Stimulated activated CD8-positive, alpha-beta memory T cell treated with anti-CD3 and anti-CD28 coated beads, Interleukin-7, amount 100 ng/mL, for 4 hours (primary cell): ENCODE measurements at places on chromosomes 16 and 17.

DNA sequence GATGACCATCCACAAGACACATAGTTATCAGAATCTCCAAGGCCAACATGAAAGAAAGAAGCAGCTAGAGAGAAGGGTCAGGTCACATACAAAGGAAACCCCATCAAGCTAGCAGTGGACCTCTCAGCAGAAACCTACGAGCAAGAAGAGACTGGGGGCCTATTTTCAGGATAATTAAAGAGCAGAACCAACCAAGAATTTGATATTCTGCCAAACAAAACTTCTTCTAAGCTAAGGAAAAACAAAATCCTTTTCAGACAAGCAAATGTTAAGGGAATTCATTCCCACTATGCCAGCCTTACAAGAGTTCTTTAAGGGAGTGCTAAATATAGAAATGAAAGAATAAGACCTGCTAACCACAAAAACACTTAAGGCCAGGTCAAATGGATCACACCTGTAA, 47.8 kb downstream of the ITFG1 start:
- no peak for DNase-seq

- no peak for DNase-seq
These were observed 49.9 kb downstream of the TEX14 start for GRCh38 chr17:58641887-58642311.

DNA sequence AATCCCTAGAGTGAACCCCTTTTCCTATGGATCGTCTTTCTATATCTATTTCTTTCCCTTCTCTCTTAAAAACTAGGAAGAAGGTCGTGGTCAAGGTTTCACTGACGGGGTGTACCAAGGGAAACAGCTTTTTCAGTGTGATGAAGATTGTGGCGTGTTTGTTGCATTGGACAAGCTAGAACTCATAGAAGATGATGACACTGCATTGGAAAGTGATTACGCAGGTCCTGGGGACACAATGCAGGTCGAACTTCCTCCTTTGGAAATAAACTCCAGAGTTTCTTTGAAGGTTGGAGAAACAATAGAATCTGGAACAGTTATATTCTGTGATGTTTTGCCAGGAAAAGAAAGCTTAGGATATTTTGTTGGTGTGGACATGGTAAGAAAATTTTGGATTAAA, 9.6 kb downstream of the CYLD start:
- no peak for DNase-seq

- no peak for DNase-seq
These were observed 194.6 kb upstream of the SDK2 start for GRCh38 chr17:73838815-73839214.

DNA sequence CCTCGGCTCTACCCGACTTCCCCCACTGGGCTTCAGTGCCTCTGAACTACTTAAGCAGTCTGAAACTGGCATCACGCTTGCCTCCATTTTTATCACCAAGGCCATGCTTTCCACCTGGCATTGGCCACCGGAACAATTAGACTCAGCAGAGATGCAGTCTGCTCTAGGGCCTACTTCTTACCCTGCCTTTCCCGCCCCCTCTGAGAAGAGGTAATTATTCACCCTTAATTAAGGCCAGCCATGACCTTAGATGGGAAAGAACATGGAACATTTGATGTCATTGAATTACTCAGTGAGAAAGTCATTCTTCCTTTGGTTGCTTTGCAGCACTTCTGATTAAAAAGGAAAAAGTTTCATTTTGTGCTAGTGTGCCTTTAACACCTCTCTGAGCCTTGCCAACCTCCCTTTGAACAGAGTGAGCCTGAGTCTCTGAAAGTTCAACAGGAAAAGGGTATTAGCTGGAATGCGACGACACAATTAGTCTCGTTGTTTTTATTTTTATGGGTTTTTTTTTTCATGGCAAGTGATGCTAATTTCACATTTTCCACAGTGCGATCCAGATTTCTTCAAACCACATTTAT, 60.9 kb upstream of the TNRC6A start:
- peak; percentile 1 for DNase-seq

DNA sequence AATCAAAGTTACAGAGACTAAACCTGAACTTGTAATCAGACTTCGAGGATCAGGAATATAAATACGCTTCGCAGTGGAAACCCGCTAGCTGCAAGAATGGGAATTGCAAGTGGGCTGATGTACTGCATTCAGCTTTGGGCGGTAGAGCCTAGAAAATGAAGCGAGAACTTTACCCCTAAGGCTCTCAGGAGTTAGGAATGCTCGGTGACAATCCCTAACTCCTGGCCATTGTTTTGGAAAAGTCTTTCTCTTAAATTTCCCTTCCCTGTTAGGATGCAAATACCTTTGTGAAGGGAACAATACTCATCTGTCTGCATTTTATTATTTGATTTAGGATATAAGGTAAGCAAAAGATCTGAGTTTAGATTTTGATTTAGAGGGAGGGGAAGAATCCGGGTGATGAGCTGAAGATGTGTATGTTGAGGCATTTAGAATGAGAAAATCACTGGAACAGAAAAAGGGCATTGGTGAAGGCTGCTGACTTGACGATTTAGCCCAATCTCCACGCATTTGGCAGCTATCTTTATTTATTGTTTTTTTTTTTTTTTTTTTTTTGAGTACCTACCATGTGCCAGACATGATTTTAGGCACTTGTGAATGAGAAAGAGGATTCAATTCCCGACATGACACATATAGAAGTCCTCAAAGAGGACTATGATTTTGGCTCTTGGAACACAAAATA, 2.2 kb upstream of the TOX3 start:
- no peak for DNase-seq

GRCh38 chr17:49000943-49001342, 3.8 kb downstream of the IGF2BP1 start:
- DNase-seq, result no peak

- DNase-seq, result peak; percentile 40
These were observed at the start of gene HSD3B7 for GRCh38 chr16:30984669-30985400. Gene HSD3B7 (plus strand): TSS chr16:30985207. CDS start chr16:30985659, 452 bp downstream.

DNA sequence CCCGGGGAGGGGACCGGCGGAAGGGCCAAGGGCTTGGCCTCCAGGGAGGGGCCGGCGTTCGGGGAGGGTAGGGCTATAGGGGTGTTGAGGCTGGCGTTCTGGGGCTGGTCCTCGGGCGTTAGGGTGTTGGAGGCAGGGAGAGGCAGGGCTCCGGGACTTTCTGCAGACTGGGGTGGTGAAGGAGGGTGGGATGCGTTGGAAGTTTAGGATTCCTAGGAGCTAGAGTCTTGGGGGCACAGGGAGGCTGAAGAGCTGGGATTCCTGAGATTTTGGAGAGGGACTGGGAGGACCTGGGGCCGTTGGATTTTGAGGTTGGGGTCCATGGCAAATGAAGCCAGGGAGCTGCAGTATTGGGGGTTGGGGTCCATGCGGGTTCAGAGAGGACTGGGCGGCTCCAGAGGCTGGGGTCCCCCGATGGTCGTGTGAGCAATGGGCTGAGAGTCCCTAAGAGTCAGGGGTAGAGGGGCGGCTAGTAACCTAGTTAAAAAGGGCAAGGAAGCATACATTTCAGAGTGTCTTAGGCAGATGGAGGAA, 740 bp downstream of the NFATC2IP start:
- no peak for DNase-seq

- no peak for DNase-seq
These were observed 3.9 kb upstream of the SOX9 start for GRCh38 chr17:72116661-72117521.

- DNase-seq, result no peak
These were observed 144.8 kb upstream of the CCL2 start for GRCh38 chr17:34110315-34110714.

DNA sequence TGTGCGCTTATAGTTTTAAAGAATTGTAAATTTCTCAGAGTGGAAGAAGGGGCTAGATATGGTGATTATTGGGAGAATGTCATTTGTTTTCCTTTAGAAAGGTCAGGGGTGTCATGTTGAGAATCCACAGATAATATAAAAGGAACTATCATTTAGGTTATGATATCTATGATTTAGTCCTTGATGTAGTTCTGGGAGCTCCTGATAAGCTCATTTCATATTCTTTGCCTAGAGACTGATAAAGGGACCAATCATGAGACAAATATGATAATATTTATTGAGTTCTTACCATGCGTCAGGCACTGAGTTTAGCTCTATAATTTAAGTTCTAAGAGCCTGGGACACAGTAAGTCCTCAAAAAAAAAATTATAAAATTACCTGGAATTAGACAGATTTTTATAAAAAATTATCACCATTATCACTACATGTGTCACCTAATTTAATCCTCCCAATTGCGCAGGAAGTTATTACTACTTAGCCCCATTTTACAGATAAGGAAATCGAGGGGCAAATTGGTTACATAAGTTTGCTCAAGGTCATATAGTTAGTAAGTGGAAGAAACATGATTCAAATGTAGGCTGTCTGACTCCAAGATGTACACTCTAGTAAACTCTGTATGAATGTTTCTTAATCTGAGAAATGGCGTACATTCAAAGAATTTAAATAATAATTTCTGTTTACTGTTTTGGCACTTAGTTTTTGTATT, 2.5 kb downstream of the AATF start:
- DNase-seq, result no peak

GRCh38 chr16:4332623-4333307, 16.9 kb downstream of the GLIS2 start:
- DNase-seq, result no peak

GRCh38 chr16:86300746-86301481, 209.4 kb upstream of the FOXF1 start:
- DNase-seq, result no peak
